Suprapubic skin (tissue), 4 donors: ENCODE measurements at places on chromosomes 3 and 15.

DNA sequence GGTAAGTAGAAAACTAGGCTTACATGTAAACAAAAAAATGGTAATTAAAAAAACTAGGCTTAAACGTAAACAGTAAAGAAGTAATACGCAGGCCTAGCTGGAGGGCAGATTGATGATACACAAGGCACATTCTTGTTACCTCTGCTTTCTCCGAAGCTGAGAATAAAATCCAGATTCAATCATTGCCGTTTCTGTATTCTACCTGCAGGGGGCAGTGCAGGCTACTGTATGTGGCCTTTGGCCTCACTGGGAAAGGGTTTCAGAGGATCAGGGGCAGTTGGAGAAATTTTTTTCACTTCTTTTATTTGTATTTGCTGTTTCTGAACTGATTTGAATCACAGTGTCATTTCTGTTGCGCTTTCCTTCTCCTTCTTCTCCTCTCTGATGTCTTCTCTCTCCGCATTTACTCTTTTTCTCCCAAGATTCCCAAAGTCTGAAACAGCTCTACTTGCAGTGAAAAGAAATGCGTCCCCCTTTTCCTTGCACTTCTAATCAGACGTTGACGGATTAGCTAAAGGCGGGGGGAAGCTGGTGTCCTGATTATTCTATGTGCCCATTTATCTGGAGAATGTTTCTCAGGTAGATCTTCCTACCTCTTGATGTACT lies 67.1 kb upstream of the MCTP2 start:
- DNase-seq: no peak

DNA sequence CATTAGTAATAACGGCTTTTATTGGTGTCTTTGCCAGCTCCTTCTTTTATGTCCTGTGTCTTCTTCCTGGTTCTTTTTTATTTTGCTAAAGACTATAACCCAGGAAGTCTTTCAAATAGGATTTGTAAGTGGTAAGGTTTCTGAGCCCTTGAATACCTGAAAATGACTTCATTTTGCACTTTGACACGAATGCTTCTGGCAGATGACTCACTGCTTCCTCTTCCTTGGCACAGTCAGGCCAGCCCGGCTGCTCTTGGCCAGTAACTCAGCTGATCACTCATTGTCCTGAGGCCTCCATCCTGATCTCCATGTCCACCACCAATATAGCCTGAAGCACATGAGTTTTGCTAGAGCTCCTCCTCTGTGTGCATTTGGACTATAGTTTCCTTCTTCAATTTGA lies 48.7 kb upstream of the NR2E3 start:
- no peak for DNase-seq

- no peak for DNase-seq
These were observed 13.9 kb downstream of the OR5H15 start for GRCh38 chr3:98180319-98180890.

DNA sequence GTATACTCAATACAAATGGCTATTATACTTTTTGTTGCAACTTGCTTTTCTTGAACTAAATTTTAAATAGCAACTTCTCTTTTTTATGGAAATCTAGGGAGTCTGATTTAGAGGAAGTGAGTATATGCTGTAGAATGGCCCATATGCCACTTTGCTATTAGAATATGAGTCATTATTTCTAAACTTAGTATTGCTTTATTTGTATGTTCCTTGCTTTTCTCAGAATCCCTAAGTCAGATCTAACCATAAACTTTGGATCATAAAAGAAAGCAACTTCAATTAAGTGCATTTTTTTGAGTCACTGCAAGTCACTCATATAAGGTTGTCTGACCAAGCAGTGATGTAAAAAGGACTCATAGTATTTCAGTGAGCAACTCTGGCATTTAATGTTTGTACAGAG lies 17.5 kb upstream of the SPTSSB start:
- DNase-seq: no peak

- peak; percentile 88 for DNase-seq
These were observed 582 bp upstream of the SLCO3A1 start for GRCh38 chr15:91852741-91853510.

GRCh38 chr3:32998631-32999451 lies 47.4 kb downstream of the CCR4 start:
- no peak for DNase-seq

- peak; percentile 78 for DNase-seq
These were observed 35.2 kb downstream of the MGLL start for GRCh38 chr3:127787071-127787490.

DNA sequence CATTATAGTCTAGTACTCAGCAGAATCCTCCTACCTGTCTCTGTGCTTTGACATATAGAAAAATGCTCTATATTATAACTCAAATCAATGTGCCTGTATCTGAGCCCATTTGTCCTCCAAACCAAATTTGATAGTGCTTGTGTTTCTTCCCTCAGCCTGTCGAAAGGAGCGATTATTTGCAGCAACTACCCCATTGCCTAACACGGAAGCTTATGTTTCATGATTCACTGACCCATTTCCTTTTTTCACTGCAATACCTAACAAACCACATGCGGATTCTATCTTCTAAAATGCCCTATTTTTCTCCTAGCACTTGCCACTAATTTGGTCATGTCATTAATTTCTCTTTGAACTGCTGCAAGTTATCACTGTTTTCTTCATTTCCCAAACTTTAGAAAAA lies 1220.6 kb upstream of the CADM2 start:
- DNase-seq: no peak

- DNase-seq: no peak
These were observed 68.6 kb downstream of the ADCY5 start for GRCh38 chr3:123380261-123380660.

DNA sequence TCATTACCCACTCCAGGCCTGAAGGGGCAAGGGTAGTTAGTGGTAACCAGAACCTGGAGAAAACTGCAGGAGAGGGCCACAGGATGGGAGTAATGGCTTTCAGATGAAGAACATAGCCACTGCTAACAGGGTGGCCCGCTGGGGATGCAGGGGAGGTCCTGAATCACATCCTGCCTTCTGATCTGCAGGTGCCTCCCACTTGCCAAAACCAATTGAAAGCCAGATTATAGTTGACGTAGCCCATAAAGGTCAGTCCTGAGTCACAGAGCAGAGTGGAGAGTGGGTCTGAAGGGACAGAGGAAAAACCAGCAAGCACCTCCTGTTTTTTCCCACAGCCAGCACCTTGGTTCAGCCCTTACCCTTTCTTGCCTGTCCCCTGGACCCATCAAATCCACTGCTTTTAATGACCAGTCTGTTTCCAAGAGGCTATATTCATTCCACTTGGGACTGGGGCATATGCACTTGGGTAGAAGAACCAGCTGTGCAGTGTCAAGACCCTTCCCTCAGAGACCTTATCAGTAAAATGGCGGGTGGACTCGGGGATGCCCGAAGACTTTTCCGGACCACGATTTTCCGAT lies 646 bp upstream of the SLC35G2 start:
- DNase-seq: no peak

DNA sequence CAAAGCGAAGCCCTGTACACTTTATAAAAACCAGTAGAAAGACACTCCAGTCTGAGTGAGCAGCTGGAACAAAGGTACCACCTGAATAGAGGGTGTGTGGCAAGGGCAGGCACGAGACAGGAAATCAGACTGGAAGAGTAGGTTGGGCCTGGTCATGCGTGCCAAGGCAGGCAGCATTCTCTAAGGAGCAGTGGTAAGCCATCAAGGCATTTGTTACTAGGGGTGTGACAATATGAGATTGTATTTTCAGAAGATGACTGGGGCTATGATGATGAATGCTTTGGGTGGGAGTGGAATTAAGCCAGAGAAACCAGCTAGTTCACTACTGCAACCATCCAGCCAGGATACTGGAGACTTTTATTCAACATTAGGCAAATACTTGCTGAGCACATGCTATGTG lies 5.0 kb downstream of the JMJD7 start:
- no peak for DNase-seq

DNA sequence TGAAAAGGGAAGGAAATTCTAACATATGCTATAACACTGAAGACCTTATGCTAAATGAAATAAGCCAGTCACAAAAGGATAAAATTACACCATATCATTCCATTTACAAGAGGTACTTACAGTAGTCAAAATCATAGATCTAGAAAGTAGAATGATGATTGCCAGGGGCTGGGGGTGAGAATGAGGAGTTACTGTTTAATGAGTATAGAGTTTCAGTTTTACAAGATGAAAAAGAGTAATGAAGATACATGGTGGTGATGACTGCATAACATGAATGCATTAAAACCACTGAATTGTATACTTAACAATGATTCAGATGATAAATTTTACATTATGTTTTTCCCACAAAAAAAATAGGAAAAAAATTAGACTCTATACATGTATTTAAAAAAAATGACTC lies 152.6 kb downstream of the SCAPER start:
- no peak for DNase-seq

- DNase-seq: no peak
These were observed 193.2 kb downstream of the CLSTN2 start for GRCh38 chr3:140128217-140128616.

- no peak for DNase-seq
These were observed 301.7 kb downstream of the OXSM start for GRCh38 chr3:26091626-26092025.

DNA sequence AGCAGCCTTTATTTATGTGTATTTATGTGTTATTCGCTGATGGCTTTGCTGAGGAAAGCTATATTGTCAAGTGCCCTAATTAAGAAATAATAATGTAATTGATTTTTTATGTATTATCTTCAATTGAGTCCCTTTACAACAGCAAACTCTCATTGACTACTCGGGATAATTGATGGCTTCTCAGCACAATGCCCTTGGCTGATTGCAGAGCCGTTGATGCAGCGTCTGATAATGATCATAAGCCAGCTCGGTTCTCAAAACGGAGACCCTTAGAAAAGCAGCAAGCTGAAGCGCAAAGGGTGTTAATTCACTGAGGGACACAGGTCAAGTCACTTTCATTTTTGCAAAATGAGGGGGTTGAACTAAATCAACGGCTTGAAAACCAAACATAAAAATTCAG lies 357.1 kb upstream of the KCNH8 start:
- no peak for DNase-seq

GRCh38 chr15:44300572-44300971 lies 12.1 kb downstream of the GOLM2 start:
- no peak for DNase-seq

DNA sequence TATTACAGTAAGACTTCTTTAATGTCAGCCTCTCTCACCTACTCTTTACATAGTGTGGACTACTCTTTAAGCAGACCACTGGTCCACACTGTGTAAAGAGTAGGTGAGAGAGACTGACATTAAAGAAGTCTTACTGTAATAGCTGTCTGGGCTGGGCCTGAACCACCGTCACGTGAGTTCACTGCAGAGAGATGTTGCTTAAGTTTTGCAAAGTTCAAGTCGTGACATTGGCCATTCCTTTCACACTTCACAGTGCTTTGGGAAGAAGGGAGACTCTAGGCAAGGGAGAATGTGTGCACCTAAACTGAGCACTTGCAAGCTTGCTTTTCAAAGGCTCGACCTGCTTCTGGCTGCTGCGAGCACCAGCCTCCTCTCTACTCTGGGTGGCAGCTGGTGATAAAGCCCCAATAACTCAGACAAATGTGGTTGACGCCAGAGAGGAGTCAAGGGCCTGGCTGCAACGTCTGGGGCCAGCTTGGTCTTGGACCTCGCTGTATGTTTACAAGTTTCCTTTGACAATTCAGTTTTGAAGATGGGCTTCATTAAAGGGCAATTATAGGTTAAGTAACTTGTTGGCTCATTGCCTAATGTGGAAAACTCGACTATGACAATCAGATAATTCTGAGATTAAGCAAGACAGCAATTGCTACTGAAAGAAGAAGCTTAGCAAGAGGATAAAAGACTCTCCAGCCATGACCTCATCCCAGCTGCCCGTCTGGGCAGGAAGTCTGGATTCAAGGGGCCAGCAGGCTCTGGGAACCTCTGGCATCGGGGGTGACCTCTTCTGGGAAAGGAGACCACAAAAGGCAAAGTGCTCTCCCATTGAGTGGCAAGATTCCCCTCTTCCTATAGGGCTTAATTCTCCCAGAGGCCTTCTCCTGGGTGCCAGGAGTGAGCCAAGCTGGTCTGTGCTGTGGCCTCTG lies 242.1 kb upstream of the TLE3 start:
- DNase-seq: no peak

- no peak for DNase-seq
These were observed 53.2 kb upstream of the FNDC3B start for GRCh38 chr3:171986176-171986575.

GRCh38 chr3:176505878-176506621 lies 691.2 kb downstream of the TBL1XR1 start:
- DNase-seq: no peak

DNA sequence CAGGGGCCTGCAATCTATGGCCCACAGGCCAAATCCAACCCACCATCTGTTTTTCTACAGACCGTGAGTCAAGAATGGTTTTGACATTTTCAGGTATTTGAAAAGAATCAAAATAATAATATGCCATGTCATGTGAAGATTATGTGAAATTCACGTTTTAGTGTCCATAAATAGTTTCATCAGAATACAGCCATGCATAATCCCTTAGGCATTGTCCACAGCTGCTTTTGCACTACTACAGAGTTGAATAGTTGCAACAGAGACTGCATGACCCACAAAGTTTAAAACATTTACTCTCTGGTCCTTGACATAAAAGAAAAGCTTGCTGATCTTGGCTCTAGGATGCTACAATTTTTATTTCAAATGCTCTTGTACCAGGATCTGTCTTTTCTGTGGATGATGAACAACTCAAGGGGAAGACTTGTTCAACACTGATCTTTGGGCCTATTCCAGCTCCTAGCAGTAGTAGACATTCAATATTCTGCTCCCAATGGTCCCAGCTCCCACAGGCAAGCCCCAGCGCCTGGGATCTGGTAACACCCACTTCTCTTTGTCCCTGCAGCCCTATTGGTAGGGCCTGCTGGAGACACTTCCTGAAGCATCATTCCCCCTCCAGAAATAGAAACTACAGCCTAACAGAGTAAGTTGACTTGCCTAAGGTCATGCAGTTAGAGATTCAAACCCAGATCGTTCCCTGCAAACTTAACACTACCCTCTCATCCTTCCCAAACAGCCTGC lies 76.9 kb downstream of the MRPL46 start:
- DNase-seq: no peak

DNA sequence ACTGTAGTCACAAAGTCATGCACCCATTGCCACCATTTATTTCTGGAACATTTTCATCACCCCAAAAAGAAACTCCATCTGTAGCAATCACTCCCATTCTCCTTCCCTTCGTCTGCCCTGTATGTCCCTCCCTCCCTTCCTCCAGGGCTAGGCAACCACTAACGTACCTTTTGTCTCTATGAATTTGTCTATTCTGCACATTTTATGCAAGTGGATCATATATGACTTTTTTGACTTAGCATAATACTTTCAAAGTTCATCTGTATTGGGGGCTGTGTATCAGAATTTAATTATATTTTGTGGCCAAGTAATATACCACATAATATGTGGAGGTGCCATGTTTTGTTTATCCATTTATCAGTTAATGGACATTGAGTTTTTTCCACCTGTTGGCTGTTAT lies 201.6 kb downstream of the FEZF2 start:
- DNase-seq: no peak

- DNase-seq: no peak
These were observed 16.2 kb upstream of the CCR8 start for GRCh38 chr3:39313289-39313688.

- no peak for DNase-seq
These were observed 16.1 kb downstream of the ZNF106 start for GRCh38 chr15:42474827-42475226.
